ENCODE measurements at places on chromosomes 7 and 10.

GRCh38 chr10:68666280-68666760 lies 54.7 kb upstream of the CCAR1 start:
- no peak for DNase-seq

- DNase-seq = no peak
Observed at GRCh38 chr10:8183241-8183704, 128.8 kb downstream of the GATA3 start.

- peak; percentile 22 for DNase-seq
Observed at GRCh38 chr7:2431260-2431867, 28.0 kb downstream of the CHST12 start.

DNA sequence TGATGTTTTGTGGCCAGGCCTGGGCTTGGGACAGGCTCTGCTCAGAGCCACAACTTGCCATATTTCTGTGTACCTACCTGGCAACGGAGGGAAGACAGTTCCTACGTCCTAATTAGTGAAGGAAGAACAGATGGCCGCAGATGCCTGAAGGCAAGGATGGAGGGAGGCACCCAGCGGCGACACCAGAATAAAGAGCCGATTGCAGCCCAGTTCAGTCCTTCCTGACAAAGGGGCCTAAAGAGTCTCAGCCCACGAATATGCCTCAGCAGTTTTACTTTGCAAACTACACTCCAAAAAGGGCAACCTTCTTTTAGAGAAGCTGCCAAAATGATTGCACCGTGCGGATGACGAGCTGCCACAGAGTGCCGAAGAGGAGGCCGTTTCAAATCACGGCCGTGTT lies 585.8 kb downstream of the GLRX3 start:
- DNase-seq = no peak

DNA sequence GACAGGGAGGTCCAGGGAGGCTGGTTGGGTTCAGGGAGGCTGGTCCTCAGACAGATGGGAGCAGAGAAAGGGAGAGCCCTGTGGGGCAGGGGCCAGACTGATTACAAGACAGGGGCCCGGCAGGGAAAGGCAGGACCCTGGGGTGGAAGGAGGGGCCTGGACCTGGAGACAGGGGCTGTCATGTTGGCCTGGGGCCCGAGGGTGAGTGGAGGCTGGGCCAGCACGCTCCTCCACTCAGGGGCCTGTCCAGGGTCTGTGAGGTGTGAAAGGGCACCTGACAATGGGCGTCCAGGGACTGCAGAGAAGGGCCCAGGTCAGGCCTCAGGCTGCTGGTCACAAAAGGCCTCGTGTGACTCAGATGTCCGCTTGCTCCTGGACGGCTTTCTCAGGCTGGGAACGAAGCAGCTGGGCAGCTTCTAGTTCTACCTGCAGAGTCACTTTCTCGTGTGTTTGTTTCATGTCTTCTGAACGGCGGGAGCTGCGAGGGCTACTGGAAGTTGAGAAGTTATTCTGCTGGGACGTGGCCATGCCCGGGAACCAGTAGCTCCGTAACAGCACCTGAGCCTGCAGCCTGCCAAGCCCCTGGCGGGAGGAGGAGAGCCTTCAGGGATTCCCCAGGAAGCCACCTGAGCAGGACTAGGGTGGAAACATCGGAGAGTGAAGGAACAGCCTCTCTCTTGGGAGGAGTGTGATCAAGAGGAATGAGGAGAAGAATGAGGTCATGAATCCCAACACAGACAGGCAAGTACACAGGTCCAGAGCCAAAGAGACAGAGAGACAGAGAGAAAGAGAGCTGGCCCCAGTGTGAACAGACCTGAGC lies 65.8 kb downstream of the KLF6 start:
- no peak for DNase-seq

DNA sequence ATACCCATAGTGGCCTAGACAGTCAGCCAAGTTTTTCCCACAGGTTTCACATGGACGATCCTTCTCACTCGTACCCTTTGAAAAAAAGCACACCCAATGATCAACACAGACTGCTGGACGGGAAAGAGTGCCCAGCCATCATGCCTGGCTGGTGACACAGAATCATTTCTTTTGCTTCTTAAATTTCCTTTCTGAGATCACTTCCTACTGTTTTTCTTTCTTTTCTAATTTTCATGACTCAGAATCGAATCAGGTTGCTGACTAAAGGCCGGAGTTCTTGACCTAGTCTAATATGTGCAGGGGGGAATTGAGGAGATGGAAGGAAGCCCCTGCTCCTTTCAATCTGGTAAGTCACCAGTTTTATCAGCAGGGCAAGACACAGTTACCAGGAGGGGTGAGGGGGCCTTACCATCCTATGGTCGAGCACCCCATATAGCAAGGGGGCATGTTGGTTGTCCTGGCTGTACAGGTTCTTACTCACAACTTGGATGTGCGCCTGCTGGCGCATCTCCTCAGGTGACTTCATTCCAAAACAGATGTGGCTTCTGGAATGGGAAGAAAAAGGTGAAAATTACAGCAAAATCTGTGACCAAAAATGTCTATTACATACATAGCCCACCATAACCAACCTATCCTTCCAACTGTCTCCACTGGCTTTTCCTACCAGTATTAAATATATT lies 3.5 kb downstream of the POLR3A start:
- DNase-seq = no peak

DNA sequence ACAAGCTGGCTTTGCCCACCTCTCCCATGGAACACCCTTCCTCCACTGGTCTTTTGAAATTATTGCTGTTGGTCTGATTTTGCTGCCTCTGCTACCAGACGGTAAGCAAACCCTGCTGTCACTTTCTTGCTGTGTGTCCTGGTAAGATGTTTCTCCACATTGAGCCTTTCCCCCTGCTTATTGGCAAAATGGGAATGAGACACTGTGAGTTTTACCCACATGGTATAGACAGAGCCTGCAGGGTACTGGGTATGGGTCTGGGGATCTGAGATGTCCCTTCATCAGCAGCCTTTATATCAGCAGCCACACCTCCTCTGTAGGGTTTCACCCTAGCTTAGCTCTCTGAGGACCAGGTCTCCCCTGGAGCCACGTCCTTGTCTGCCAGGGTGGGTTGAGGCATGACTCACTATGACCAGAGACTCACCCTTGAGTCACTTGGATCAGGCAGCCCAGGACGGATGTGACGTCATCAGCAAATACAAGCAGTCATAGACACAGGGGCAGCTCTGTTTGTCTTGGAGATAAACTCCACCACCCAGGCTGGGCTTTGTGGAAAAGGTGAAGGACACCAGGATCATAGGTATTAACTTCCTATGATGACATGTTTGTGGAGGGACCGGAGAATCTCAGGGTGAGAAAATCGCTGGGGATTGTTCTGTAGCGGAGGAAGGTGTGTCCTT lies 17.9 kb upstream of the BAIAP2L1 start:
- DNase-seq = no peak

DNA sequence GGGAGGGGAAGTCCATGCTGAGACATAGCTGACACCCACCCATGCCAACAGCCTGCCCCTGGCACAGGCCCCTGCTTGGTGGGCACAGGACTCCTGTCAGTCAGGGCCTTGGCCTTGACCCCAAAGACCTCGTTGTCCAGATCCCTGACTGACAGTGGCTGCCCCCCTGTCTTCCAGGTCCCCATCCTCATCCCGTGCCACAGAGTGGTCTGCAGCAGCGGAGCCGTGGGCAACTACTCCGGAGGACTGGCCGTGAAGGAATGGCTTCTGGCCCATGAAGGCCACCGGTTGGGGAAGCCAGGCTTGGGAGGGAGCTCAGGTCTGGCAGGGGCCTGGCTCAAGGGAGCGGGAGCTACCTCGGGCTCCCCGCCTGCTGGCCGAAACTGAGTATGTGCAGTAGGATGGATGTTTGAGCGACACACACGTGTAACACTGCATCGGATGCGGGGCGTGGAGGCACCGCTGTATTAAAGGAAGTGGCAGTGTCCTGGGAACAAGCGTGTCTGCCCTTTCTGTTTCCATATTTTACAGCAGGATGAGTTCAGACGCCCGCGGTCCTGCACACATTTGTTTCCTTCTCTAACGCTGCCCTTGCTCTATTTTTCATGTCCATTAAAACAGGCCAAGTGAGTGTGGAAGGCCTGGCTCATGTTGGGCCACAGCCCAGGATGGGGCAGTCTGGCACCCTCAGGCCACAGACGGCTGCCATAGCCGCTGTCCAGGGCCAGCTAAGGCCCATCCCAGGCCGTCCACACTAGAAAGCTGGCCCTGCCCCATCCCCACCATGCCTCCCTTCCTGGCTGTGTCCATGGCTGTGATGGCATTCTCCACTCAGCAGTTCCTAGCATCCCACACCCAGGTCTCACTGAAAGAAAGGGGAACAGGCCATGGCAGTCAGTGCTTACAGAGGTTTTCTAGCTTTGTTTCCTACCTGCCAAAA lies 197.2 kb downstream of the EBF3 start:
- no peak for DNase-seq

GRCh38 chr7:75727881-75728593 lies 10.7 kb downstream of the HIP1 start:
- no peak for DNase-seq

DNA sequence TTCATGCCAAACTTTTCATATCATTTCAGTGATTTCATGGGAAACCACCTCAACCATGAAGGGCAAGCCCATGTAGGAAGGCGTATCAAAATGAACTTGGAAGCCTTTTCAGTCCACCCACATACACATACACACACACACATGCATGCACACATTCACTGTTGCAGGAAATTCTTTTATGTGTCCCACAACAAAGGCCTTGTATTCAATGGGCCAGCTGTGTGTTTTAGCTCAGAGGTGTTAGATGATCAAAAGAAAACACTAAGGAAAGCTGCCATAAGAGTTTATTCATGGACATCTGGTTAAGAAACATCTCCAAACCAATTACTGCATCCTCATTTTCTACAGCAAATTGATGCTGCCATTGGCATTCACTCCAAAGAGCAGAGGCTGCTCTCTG lies 74.4 kb upstream of the STK17A start:
- DNase-seq = no peak

All from activated T-cell treated with anti-CD3 and anti-CD28 coated beads for 1 hour (primary cell).